Heart left ventricle (tissue), 16 donors: ENCODE measurements at places on chromosomes 13 and 19. TPM values are rescaled to one million over a fixed set of nuclear protein-coding genes. Genes with fewer than 3 reads are reported as not detected.

The EHD2 gene
- 30.6 TPM for polyA plus RNA-seq

The APLP1 gene
- polyA plus RNA-seq = 19.0 TPM

The APOC4 gene
- not detected for polyA plus RNA-seq

The C3 gene
- 64.9 TPM for polyA plus RNA-seq

The SIGLECL1 gene
- polyA plus RNA-seq = not detected

The IGFL1 gene
- polyA plus RNA-seq = not detected

The IL4I1 gene
- not detected for polyA plus RNA-seq

The REEP6 gene
- polyA plus RNA-seq = 4.1 TPM

The ZNF416 gene
- polyA plus RNA-seq = 3.8 TPM

The IL11 gene
- polyA plus RNA-seq = 0.25 TPM

The ZNF20 gene
- polyA plus RNA-seq = 1.2 TPM

The PROZ gene
- not detected for polyA plus RNA-seq

The MYH14 gene
- polyA plus RNA-seq = 132 TPM

The HSPB6 gene
- 457 TPM for polyA plus RNA-seq

The CABP5 gene
- not detected for polyA plus RNA-seq

The IZUMO2 gene
- not detected for polyA plus RNA-seq

The FPR1 gene
- polyA plus RNA-seq = 0.15 TPM

The NDUFA13 gene
- polyA plus RNA-seq = 1,476 TPM

The DCT gene
- polyA plus RNA-seq = not detected

The RFPL4A gene
- not detected for polyA plus RNA-seq

The PRODH2 gene
- not detected for polyA plus RNA-seq
